ENCODE measurements at places on chromosomes 4 and X.
A peak's percentile ranks its signal among the peaks of the same experiment; 100 is the strongest.

DNA sequence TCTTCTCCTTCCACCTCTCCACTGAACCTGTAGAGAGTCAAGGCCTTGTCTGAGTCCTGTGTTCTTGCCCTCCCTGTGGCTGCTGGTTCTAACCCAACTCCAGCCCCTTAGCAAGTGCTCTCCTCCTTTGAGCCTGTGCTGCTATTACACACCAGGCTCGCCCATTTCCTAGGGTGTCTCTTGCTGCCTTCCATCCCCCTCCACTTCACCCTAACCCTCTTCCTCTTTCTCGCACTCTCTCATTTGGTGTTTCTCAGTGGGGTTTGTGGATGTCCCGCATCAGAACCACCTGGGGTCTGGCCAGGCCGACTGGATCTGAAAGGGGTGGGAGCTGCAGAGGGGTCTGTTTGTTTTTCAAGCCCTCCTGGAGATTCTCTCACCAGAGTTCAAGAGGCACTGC, 156.7 kb downstream of the SPRY1 start:
- DNase-seq: no peak

- DNase-seq: no peak
Observed at GRCh38 chr4:176546975-176547374, 227.2 kb downstream of the SPCS3 start.

DNA sequence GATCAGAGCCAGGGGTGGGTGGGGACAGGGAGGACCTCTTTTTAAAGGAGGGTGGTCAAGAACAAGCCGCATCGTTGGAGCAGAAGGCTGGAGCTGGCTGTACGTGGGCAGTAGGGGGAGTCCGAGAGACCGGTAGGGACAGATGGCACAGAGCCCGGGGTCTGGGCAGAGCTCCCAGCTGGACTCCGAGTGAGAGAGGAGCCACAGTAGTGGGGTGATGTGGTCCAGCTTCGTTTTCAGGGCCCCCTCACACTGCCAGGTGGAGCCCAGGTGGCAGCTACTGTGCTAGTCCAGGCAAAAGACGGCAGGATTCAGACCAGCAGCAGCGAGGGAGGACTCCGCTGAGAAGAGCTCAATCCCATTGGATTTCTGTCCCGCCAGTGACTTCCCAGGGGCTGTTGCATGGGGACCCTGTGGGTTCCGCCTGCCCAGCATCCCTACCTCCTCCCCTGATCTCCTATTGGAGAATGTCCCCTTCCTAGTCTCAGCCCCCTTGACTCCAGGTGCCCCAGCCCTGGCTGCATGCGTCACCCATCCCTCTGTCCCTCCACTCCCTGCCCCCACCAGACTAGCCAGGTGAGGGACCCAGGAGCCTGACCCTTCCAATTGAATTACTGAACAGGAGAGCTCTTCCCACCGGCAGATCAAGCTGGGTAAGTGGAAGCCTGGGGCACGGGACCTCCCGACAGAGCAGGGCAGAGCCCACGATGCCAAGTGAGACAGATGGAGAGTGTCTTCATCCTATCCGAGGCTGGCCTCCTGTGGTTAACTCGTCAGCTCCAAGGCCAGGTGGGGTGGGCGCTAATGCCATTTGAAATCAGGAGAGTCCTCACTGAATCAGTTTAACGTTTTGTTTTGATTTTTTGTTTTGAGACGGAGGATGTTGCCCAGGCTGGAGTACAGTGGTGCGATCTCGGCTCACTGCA, 2.9 kb downstream of the ARHGAP4 start:
- no peak for DNase-seq

- DNase-seq: no peak
Observed at GRCh38 chrX:113136836-113137235, 296.2 kb upstream of the AMOT start.

DNA sequence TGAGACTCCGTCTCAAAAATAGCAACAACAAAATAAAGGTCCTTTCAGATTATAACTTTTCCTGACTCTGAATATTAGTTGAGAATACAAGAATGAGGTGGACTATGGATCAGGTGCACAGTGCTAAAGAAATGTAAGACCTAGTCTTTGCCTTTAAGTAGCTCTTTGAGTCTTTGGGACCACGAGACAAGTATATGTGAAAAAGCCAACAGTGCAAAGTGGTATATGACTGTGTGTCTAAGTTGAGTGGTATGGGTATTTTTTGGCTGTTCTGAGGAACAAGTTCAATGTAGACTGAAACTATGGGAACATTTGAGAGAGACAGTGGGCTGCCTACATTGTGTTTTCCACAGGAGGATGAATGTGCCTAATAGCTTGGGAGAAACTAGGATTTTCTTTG, 2.8 kb downstream of the GAB1 start:
- no peak for DNase-seq

DNA sequence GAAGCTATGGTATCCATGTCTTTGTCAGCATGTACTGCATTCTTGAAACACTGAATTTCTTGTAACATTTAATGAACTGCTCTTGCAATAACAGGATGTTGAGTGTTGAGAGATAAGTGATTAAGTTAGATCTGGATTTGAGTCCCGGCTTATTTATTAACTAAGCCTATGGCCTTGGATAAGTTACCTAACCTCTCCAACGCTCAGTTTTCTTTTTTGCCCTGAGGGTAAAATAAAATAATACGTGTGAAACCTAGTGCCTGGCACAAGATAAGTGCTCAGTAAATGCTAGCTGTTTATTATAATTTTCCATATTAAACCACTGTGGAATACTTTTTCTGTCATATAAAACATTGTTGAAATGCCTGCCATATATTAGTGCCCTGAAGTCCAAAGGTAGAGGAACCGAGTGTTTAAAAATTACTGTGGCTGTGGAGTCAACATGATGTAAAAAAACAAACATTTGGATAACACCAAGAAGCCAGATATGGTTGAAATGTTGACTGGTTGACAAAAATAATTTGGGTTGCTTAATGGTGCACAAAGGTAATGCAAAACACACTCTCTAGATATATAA, 58.6 kb upstream of the ALB start:
- DNase-seq: no peak

- no peak for DNase-seq
Observed at GRCh38 chrX:123357941-123358340, 173.9 kb downstream of the GRIA3 start.

- no peak for DNase-seq
Observed at GRCh38 chrX:56800801-56801200, 71.8 kb downstream of the NBDY start.

DNA sequence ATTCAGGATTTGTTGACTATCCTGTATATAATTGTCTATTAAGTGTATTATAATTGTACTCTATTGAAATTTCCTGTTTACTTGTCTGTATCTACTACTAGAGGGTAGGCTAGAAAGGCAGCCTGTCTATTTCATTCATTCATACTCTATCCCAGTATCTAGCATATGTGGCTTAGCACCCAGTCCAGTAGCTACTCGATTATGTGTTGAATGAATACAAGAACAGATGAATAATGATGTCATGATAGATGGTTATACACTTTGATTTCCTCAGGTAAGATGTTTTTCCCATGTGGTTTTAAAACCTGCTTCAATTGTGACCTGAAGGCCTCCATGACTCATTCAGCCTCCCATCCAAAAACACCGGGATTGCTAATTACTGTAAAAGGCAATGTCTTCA, 68.0 kb downstream of the IL21 start:
- DNase-seq: no peak

- no peak for DNase-seq
Observed at GRCh38 chrX:973010-973632, 239.3 kb downstream of the CRLF2 start.

DNA sequence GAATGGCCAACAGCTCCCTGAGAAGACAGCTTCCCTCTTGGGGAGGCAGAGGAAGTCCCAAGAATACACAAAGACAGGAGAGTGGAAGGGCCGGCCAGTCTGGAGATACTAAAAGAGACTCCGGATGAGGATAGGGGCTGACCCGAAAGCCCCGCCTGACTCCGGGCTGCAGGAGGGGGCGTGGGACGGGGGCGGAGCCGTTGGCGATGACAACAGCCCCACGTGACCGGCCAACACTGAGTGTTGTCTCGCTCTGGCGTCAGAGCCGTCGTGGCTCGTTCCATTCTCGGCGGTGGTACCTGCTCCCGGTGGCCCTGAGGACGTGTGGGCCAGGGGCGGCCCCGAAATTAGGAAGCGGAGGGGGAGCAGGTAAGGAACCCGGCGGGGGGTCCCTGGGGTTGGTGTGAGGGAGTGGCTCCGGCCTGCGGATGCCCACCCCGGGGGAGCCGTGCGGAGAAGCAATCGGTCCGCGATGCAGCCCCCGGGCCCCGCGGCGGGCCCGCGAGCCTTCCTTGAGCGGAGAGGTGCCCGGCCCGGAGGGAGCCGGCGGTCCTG, at the start of gene BEX4:
Gene BEX4 (plus strand): TSS at position 239 of the 555 bp plus-strand sequence. CDS start 1,046 bp downstream, outside the sequence.
- peak; percentile 80 for DNase-seq

- DNase-seq: no peak
Observed at GRCh38 chr4:46249516-46249915, 125.7 kb upstream of the GABRG1 start.

- DNase-seq: no peak
Observed at GRCh38 chrX:150942942-150943594, 40.1 kb upstream of the HMGB3 start.

- no peak for DNase-seq
Observed at GRCh38 chr4:151604238-151604637, 156.6 kb downstream of the GATB start.

DNA sequence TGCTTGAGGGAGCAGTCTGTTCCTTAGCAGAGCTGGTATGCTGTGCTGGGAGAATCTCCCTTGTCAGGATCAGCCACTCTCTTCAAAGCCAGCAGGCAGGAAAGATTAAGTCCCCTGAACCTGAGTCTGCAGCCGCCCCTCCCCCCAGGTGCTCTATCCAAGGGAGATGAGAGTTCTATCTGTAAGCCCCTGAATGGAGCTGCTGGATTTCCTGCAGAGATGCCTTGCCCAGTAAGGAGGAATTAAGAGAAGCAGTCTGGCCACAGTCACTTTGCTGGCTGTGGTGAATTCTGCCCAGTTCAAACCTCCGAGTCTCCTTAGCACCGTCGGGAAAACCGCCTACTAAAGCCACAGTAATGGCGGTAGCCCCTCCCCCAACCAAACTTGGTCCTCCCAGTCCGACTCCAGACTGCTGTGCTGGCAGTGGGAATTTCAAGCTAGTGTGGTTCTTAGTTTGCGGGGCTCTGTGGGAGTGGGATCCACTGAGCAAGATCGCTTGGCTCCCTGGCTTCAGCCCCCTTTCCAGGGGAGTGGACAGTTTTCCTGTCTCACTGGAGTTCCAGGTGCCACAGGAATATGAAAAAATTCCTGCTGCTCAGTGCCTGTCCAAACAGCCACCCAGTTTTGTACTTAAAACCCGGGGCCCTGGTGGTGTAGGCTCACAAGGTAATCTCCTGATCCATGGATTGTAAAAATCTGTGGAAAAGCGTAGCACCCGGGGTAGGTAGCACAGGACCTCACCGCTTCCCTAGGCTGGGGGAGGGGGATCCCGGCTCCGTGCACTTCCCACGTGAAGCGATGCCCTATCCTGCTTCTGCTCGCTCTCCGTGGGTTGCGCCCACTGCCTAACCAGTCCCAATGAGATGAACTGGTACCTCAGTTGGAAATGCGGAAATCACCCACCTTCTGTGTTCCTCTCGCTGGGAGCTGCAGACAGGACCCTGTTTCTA, 38.0 kb downstream of the RAB28 start:
- no peak for DNase-seq

DNA sequence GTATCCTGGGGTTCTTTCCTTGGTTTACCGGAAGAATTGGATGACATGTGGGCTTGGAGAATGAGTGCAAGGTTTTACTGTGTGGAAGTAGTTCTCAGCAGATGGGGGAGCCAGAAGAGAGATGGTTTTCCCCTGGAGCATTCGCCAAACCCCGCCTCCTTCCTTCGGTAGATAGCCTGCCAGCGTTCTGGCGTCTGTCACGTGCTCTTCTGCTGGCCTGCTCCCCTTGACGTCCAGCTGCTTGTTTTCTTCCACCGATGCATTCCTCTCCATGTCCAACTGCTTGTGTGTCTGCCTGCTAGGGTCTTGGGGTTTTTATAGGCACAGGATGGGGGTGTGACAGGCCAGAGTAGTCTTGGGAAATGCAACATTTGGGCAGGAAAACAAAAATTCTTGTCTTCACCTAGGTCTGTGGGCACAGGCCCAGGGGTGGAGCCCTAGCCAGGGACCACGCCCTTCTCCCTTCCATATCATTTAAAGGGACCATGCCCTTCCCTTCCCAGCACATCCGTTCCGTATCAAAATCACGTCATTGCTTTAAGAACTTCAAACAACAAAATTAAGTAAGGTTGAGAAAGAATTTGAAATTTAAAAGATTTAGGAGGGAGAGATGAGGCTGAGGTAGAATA, 538.7 kb upstream of the SMIM31 start:
- no peak for DNase-seq

GRCh38 chrX:110944751-110945675, 149.4 kb upstream of the CHRDL1 start:
- no peak for DNase-seq

DNA sequence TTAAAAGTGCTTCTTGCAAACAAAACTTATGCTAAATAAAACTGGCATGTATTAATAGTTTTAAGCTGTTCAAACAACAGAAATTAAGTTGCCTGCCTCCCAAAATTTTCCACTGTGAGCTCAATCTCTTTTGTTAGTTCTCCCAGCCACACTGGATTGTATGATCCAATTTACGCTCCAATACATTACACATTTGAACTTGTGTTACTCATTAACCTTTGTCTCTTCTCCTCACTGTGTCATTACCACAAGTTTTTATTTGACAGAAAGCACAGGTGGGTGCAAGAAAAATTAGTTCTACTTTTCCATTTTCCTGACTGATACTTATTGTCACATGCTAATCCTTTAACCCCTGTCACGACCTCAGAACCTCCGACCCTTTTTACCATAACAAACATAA, 55.5 kb downstream of the SHISA3 start:
- no peak for DNase-seq

- no peak for DNase-seq
Observed at GRCh38 chr4:16818005-16818404, 80.4 kb downstream of the LDB2 start.

DNA sequence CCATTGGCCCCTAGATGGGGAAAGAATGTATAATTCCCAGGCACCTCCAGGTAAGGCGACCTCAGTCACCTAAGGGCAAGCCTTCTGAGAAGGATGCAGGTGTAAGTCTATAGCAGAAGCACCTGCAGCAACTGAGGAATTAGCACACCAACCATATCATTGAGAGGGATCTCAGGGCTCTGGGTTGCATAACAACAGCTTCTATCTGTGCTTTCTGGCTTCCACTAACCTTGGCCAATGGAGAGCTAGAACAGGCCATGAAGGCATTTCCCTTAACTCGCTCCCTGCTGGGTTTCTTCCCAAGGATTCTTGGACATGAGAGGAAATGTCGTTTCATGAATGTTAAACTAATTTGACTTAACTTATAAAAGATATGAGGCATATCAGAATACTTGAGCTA, 177.8 kb upstream of the GK2 start:
- no peak for DNase-seq
